ENCODE measurements at places on chromosomes 4 and X.

DNA sequence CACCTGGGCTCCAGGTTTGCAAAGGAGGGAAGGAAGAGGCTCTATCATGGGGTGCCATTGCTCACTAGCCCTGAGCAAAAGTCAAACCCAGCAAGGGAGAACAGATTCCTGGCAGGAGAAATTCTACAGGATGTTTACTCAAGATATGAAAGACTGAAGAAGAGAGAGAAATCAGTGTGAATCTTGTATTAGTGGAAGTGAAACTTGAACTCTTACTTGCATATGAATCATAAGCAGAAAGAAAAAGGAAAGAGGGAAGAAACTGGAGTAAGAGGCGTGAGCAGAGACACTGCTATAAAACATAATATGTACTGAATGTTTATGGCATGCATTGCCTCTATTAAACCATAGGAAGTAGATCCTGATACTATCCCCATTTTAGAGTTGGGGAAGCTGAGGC, 60.9 kb downstream of the C4orf46 start:
- DNase-seq = no peak

DNA sequence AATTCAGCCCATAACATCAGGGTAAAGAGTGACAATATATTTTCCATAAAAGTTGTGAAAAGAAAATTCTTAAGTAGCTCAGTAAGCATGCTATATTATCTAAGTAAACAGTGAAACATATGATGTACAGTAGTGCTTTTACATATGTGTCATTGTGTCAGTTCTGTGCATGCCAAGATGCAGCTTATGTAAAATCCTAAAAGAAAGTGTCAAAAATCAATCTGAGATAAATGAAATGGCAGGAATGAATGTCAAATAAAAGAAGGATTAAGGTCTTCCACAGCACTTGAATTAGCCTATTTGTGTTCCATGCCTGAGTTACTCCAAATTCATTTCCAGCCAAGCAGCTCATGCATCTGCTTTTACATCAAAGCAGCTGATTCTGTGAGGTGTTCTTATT, 452.7 kb upstream of the HS3ST1 start:
- no peak for DNase-seq

DNA sequence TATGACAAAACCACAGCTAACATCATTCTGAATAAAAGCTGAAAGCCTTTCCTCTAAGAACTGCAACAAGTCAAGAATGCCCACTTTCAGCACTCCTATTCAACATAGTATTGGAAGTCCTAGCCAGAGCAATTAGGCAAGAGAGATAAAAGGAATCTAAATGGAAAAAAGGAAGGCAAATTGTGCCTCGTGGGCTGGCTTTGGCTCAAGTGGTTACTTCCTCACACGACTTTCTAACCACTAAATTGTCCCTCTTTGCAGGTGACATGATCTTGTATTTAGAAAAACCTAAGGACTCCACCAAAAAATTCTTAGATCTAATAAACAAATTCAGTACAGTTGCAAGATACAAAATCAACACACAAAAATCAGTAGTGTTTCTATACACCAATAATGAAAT, 57.2 kb downstream of the SCML2 start:
- no peak for DNase-seq

DNA sequence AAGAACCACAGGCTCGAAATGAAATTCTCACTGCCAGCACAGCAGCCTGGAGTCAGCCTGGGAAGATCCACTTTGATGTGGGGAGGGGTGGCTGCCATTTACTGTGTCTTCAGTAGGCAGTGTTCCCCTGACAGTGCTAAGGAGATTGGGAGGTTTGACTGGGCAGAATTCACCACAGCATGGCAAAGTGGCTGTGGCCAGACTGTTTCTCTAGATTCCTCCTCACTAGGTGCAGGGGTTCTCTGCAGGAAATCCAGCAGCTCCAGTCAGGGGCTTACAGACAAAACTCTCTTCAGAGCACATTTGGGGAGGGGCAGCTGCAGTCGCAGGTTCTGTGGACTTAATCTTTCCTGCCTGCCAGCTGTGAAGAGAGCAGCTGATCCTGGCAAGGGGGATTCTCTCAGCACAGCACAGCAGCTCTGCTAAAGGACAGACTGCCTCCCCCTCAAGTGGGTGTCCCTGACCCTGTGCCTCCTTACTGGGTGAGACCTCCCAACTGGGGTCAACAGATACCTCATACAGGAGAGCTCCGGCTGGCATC, 1174.0 kb downstream of the RAPGEF2 start:
- no peak for DNase-seq

All from CD4-positive, alpha-beta T cell treated with Interleukin-2 at 100 ng/mL for 4 hours (primary cell).